ENCODE measurements at places on chromosomes 5 and 9.

GRCh38 chr5:93924628-93925027, 183.2 kb upstream of the POU5F2 start:
- no peak for DNase-seq

GRCh38 chr9:1708219-1708618, 306.9 kb upstream of the SMARCA2 start:
- DNase-seq, result no peak

DNA sequence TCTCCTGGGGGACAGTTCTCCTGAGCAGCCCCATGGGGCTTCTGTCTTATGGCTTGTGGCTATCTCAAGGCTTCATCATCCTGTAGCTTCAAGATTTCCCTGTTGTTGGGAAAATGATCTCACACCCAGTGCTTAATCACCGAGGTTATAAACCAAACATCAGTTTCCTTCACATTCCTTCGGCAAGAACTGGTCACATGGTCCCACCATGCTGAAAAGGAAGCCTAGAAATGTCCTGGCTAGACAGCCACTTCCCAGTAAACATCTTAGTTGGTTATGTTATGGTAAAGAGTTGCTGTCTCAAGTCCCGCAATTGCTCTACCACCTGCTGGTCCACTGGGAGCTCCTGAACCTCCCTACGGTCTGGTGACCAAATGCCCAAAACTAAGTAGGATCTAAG, 66.0 kb downstream of the RAB3C start:
- DNase-seq, result no peak

GRCh38 chr9:112278152-112278551, 55.3 kb downstream of the PTBP3 start:
- no peak for DNase-seq

DNA sequence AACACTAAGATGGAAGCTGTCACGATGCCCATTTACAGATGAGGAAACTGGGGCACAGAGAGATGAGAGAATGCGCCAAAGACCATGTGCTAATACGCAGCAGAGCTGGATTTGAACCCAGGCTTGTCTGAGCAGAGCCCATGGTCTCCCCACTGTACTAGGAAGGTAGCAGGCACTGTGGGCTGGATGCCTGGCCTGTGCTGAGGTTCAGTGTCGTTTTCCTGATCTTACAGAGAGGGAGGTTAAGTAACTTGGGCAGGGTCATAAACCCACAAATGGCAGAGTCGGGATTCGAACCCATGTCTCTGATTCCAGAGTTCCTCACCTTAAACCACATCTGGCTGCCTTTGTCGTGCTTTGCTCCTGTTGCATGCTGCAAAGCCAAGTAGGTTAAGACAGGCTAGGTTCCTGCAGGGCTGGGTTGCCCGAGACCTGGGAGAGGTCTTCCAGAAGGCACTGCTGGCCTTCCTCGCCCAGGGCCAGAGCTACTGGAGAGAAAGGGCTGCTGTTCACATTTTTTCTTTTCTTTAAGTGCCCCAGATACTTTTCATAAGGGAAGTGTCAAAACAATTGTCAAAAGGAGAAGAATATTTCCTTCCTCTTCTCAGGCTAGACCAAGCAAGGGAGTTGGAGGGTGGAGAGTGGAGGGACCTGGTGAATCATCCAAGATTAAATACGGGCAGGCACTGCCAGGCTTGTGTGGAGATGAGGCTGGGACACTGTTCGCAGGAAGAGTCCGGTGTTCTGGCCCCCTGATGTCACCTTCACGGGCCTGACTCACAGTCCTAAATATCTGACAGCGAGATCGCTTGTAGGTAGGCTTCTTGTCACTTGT, 3.2 kb downstream of the NEK6 start:
- no peak for DNase-seq

GRCh38 chr5:42301349-42301748, 121.9 kb upstream of the GHR start:
- DNase-seq, result no peak

- no peak for DNase-seq
These were observed 58.1 kb downstream of the RFX3 start for GRCh38 chr9:3467593-3468219.
